ENCODE measurements at places on chromosomes 7 and 10.

DNA sequence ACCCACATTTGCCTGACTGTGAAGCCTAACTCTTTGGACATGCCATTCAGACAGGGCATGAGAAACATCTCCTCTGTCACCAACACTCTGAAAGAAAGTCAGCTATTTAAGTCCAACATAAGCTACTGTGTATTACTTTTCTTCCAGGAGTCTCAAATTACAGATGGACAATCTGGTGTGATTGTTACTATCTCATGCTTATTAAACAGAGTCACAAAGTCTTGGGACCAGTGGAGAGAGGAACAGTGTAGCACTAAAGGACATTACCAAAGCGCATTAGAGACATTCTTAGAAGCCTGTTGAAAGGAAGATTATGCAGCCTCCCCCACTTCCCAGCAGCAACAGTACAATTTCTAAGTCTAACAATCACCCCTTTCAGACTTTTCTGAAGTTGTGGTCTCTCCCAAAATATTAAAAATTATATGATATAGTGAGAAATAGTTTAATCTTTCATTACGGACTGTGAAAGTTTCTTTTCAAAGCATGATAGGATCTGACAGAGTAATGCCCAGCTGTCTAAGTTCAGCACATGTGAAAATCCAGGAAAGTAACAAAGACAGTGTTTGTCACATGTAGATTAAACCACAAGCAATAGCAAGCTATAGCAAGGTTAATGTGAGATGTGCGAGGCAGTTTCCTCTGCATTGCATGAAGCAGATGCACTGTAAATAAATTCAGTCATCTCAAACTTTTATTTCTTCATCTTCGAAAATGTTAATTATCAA, 280.9 kb upstream of the FZD8 start:
- no peak for DNase-seq

GRCh38 chr7:157407512-157408257, 70.9 kb downstream of the DNAJB6 start:
- DNase-seq: no peak

DNA sequence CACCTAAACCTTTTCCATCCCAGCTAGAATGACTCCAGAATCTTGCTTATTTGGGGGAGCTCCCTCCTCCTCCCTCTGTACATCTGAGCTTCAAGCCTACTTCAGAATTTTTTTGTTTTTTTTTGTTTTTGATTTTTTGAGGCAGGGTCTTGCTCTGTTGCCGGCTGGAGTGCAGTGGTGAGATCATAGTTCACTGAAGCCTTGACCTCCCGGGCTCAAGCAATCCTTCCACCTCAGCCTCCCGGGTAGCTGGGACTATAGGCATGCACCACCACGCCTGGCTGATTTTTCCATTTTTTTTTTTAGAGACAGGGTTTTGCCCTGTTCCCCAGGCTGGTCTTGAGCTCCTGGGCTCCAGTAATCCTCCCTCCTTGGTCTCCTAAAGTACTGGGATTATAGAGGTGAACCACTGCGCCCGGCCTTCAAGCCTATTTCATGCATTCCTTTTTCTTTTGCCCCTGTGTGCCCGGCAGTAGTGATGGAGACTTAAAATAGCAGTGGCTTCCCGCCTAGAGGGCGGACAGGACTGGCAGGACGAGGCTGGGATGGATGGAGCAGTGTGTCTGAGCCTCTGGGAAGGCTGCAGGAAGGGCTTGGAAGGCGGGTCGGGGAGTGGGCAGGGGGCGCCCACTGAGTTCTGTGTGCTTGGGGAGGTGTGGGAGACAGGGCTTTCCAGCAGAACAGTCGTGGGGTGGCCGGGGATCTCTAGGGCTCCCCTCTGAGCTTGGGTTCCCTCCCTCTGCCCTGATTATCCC, 8.8 kb downstream of the CUX1 start:
- no peak for DNase-seq

DNA sequence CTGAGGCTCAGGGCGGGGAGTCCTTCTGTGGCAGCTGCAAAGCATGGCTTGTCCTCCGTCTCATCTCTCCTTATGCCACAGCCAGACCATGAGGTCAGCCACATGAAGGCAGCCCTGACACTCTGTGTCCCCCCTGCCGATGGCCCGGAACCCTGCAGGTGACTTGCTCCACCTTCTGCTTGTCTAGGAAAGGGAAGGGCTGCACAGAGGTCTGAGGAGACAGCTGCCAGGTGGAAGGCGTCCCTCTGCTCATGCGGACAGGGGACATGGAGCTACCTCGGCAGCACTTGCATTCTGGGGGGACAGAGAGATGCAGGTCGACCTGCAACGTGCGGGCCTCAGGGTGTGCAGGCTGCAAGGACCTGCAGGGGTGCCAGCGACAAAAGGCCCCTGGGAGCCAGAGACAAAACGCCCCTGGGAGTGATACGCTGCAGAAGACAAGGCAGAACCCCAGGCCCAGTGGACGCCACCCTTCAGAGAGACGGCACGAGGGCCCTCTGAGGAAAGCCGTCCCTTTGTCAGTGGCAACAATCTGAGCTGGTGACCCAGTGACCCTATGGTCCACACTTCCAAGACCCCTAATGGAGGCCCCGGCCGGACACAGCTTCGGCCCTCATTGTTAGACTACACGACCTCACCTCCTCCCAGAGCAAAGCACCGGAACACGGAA, 205.2 kb upstream of the PPP2R2D start:
- no peak for DNase-seq

DNA sequence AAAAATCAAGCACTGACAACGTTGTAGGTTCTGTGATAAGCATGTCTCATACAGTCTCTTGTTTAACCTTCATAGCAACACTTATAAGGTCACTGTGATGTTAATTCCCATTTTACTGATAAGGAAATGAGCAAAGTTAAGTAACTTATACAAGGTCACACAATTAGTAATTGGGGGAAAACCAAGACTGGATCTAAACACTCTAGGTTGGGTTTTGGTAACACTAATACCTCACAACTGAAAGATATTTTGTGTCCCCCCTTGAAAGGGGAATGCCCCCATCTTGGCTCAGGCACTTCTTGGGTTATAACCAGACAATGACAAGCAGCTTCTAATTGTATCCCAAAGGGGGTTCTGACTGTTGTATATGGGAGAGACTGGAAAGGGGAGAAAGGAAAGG, 36.0 kb upstream of the ABCB4 start:
- DNase-seq: no peak

GRCh38 chr7:82319674-82320118, 123.9 kb downstream of the CACNA2D1 start:
- DNase-seq: peak; percentile 99

GRCh38 chr7:42278344-42278743, 41.3 kb upstream of the GLI3 start:
- no peak for DNase-seq

DNA sequence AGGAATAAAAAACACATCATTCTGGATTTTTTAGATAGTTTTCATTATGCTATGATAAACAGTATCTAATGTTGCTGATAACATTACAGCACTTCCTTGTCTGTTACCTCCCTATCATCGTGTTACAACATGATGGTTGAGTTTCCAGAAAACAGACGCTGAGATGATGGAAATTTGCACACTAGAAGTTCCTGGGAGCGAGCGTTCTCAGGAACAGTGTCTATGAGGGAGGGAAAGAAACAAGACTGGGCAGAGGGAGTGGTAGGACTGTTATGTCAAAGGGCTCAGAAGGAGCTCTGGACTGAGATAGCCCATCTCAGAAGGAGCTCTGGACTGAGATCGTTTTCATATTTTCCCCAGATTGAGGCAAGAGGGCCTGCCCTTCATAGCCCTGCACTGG, 121.6 kb downstream of the REEP3 start:
- DNase-seq: no peak

DNA sequence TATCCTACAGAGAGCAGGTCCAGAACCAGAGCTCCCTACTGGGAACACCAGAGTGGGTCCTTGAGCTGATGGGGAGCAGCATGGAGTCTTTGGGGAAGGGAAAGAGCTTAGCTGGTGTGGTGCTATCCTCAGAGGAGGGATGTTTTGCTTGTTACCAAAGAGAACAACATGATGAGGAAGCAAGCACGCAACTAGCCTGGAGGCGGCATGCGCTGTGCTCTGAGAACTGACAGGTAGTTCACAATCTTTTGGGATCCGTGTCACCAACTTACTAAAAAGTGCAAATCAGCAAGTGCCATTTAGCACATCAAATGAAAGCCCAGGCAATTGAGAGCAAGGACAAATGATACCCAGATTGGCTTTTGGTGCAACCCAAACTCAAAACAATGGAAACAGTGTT, 257.9 kb downstream of the DPP6 start:
- no peak for DNase-seq

GRCh38 chr7:19290968-19291367, 145.7 kb upstream of the FERD3L start:
- DNase-seq: peak; percentile 81

DNA sequence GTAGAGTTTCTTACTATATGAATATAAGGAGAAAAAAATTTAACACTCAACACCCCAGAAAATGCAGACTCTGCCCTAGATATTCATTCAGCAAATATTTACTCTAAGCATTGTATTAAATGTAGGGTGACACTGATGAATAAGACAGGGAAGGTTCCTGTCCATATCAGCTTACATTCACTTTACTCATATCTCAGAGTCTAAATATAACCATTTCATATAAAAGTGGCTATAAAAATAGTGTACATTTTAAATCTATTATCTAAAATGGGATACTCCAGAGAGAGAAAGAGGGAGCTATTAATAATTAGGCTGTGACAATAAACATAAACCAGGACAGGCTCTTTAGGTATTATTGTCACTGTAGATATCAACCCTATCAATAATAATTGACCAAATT, 104.0 kb downstream of the PKD1L1 start:
- no peak for DNase-seq

DNA sequence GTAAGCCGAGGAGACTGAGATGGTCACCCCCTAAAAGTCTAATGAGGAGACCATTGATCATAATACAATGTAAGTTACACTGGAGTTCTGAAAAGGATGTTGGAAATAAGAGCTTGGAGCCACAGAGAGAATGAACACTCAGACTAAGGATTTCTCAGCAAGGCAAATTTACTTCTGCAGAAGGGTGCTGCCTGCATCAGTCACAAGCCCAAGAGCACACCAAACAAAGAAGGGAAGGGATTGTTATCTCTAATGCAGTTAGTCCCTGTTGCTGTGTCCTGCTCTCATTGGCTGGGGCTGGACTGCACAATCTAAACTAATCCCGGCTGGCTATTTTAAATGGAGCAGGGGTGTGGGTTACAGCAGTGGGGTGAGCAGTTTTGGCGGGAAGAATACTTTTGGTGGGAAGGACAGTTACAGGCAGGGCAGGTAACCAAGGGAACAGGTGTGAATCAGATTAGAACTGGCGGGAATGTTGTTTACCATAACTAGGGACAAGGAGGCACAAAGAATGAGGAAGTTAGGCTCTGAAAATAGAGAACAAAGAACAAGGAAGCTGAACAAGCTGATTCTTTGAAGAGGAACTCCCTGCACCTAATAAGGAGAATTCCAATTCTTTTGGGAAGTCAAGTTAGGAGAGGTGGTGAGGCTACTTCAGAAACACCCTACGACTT, 30.3 kb upstream of the TRIM24 start:
- no peak for DNase-seq

GRCh38 chr7:42924223-42924838, 7.6 kb downstream of the PSMA2 start:
- no peak for DNase-seq

DNA sequence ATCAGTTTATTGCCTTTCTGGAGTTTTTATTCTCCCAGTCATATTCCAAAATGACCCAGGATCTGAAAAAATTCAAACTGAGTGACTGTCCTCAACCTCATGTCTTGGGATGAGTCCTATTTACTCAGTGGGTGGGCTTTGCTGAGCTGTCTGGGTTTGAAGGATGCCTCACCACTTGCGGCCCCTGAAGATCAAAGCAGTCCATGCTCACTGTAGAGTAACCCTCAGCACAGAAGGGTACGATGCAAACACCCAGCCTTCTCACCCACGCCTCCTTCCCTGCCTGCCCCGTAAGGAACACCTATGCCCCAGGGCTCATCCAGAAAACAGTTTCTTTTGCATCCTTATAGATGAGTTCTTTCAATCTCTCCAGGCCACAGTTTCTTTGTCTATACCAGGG, 42.2 kb upstream of the GRB10 start:
- DNase-seq: no peak

Data from NCI-H69 (cell line).